ENCODE measurements at places on chromosomes 12 and 14. TPM values are rescaled to one million over a fixed set of nuclear protein-coding genes. Genes with fewer than 3 reads are reported as not detected.

GRCh38 chr12:105600911-105601545, 270.5 kb downstream of the C12orf75 start:
- DNase-seq, result no peak

DNA sequence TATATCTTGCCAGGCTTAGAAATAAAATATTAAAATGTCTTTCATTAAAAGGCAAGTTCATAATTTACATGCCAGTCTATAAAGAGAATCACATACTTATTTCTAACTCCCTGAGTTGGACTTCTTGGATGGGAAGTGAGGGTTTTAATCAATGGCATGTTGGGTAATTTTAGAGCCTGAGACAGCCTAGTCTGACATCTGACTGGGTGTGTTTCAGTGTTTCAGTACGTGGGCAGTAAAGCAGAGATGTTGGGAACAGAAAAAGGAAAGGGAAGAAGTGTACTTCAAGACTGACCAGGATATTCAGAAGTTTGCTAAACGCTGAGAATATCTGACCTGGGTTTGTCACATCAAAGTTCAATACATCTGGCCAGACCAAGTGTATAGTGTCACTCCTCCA, 171.8 kb downstream of the BTG1 start:
- no peak for DNase-seq

DNA sequence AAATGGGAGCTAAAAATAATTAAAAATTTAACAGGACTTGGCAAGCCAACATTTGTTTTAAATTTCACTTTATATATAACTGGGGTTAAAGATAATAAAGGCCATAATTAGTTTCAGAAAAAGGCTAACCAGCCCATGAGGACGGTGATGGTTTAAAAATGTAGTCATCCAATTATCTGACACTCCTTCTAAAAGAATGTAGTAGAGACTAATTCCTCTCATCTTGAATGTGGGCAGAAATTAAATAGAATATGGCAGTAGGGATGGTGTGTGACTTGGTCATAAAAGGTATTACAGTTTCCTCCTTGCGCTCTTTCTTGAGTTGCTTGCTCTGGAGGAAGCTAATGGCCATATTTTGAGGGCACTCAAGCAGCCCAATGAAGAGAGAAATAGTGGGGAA, 49.1 kb upstream of the PTPRB start:
- DNase-seq, result no peak

DNA sequence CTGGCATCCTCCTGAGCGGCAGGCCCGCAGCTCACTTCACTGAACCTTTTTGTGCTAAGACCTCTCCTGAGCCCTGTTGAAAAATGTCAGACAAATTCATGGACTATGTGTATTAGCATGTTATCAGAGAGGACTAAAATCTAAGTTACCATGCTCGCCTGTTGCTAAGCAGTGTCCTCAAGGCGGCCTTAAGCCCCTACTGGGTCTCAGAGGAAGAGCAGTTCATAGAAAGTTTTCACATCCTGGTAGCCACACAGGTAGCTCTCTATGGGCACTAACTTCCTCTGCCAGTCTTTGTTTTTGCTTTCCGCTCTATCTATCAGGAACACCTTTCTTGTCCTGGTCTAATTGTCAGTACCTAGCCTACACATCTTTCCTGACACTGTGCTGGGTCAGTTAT, 306.6 kb upstream of the MIS18BP1 start:
- no peak for DNase-seq

DNA sequence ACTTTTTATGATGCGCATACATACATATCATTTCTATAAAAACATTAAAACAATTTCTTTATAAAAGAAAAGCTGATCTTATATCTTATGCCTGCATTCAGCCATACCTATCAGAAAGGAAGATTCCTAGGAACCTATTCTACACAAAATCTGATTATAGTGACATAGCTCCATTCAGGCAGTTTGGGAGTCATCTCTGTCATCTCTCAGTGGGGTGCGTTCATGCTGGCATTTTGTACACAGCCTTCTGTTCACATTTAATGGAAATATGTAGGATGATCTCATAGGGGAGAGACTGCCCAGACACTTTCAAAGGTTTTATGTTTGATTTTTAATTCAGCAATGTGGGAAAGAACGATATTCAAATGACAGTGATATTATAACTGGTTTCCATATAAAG, 52.9 kb downstream of the ATL1 start:
- DNase-seq, result no peak

GRCh38 chr12:47910486-47910885, 5.7 kb upstream of the VDR start:
- no peak for DNase-seq

DNA sequence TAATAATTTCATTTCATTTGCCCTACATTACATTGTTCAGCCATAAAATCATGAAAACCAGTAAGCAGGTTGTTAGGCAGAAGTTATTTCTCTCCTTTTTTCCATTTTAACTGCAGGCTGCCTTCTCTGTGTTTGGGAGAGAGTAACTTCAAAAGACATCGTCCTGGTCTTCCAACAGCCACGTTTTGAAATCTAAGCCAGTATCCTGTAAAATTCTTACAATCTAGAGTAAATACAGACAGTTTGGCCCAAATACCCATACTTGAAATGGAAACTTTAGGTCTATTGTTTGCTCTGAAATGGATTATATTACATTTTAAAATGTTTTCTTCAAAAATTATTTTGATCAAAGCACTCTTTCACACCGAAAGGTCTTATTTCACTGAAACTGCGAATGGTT, 66.1 kb upstream of the SLCO1C1 start:
- DNase-seq, result no peak

- no peak for DNase-seq
Measured at GRCh38 chr14:31435276-31435675, 14.9 kb upstream of the HEATR5A start.

GRCh38 chr12:82517027-82517426, 158.7 kb downstream of the METTL25 start:
- DNase-seq, result no peak

The CCDC197 gene
- total RNA-seq, result not detected

GRCh38 chr14:105760691-105761344, 234.4 kb downstream of the TMEM121 start:
- no peak for DNase-seq

- no peak for DNase-seq
Measured at GRCh38 chr14:80310938-80311750, 99.8 kb upstream of the DIO2 start.

GRCh38 chr14:88551094-88551870, 3.5 kb downstream of the PTPN21 start:
- no peak for DNase-seq

The TECPR2 gene
- total RNA-seq, result 16.6 TPM

- no peak for DNase-seq
Measured at GRCh38 chr14:92328664-92329255, 5.8 kb downstream of the SLC24A4 start.

The SLC5A8 gene
- total RNA-seq, result not detected

GRCh38 chr12:14905269-14906004, 19.8 kb upstream of the MGP start:
- peak; percentile 73 for DNase-seq

GRCh38 chr14:74508844-74509428, 15.4 kb downstream of the ISCA2 start:
- DNase-seq, result no peak

The ZBTB1 gene
- 34.2 TPM for total RNA-seq

GRCh38 chr12:19003141-19003540, 126.4 kb upstream of the PLEKHA5 start:
- no peak for DNase-seq

GRCh38 chr12:62784576-62784975, 150.4 kb downstream of the PPM1H start:
- no peak for DNase-seq

The AQP2 gene
- total RNA-seq, result not detected

All from glomerular endothelial cell (primary cell).